ENCODE measurements at places on chromosomes 3 and 15. TPM values are rescaled to one million over a fixed set of nuclear protein-coding genes. Genes with fewer than 3 reads are reported as not detected.

Gene MCTP2
- 2.9 TPM for total RNA-seq

DNA sequence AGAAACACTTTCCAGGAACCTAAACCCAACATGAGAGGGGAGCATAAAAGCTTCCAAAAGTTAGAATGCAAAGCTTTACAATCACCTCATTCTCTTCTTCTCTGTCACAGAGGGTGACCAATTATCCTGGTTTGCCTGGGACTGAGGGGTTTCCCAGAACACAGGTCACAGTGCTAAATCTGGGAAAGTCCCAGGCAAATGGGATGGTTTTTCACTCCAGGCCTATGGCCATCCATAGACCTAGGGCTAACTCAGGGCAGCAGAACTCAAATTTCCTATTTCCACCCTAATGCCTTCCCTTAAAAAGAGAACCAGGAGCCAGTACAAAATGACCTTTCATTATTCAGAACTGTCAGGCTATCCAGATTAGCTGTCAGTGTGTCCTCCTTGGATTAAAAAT is 77.0 kb downstream of the TM4SF4 start:
- no peak for DNase-seq
- H3K27me3 ChIP-seq, result no peaks in the 10 kb centered on the region
- H3K36me3 ChIP-seq, result no peaks in the 10 kb centered on the region
- H3K4me3 ChIP-seq, result no peak overlapping the region

- no peak overlapping the region for H3K27ac ChIP-seq
- peaks cover 21% of the 10 kb centered on the region for H3K36me3 ChIP-seq
- no peaks in the 10 kb centered on the region for H3K4me1 ChIP-seq
- no peak overlapping the region for H3K4me3 ChIP-seq
Measured at GRCh38 chr3:94043285-94043684, 14.9 kb upstream of the STX19 start.

- H3K27ac ChIP-seq, result no peak overlapping the region
- no peaks in the 10 kb centered on the region for H3K36me3 ChIP-seq
- H3K27me3 ChIP-seq, result no peaks in the 10 kb centered on the region
- DNase-seq, result no peak
- H3K4me1 ChIP-seq, result no peaks in the 10 kb centered on the region
Measured at GRCh38 chr3:64431526-64432091, 206.3 kb upstream of the PRICKLE2 start.

DNA sequence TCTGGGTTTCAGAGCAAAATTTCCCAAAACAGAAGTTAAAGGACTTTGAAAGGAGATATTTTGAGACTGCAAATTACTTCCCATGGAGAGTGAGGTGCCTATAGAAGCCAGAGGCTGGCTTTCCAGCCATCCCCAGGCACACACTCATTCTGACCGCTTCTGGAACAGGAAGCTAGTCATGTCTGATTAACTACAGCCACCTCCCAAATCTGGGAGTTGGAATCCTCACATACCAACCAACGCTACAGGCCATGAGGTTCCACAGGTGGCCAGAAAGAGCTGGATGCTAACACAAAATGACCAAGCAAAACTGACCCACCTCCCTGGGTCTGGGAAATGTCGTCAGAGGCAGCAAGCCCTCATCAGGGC is 87.2 kb downstream of the SNRK start:
- H3K4me3 ChIP-seq, result no peak overlapping the region
- H3K27me3 ChIP-seq, result no peaks in the 10 kb centered on the region
- no peak overlapping the region for H3K27ac ChIP-seq
- no peak for DNase-seq
- no peaks in the 10 kb centered on the region for H3K36me3 ChIP-seq
- peaks cover 14% of the 10 kb centered on the region for H3K4me1 ChIP-seq
